ENCODE measurements at places on chromosomes 3 and 15. TPM values are rescaled to one million over a fixed set of nuclear protein-coding genes. Genes with fewer than 3 reads are reported as not detected.

The TM4SF18 gene
- total RNA-seq, result not detected

- no peak for DNase-seq
These were observed 28.1 kb upstream of the NEO1 start for GRCh38 chr15:73024168-73024567.

GRCh38 chr3:114081037-114081436, 24.5 kb downstream of the QTRT2 start:
- DNase-seq, result peak; percentile 21

GRCh38 chr15:68423359-68424296, 8.3 kb downstream of the ITGA11 start:
- no peak for DNase-seq

The SCN5A gene
- total RNA-seq, result 0.13 TPM

- DNase-seq, result no peak
These were observed 33.8 kb upstream of the KCNH8 start for GRCh38 chr3:19114461-19114860.

DNA sequence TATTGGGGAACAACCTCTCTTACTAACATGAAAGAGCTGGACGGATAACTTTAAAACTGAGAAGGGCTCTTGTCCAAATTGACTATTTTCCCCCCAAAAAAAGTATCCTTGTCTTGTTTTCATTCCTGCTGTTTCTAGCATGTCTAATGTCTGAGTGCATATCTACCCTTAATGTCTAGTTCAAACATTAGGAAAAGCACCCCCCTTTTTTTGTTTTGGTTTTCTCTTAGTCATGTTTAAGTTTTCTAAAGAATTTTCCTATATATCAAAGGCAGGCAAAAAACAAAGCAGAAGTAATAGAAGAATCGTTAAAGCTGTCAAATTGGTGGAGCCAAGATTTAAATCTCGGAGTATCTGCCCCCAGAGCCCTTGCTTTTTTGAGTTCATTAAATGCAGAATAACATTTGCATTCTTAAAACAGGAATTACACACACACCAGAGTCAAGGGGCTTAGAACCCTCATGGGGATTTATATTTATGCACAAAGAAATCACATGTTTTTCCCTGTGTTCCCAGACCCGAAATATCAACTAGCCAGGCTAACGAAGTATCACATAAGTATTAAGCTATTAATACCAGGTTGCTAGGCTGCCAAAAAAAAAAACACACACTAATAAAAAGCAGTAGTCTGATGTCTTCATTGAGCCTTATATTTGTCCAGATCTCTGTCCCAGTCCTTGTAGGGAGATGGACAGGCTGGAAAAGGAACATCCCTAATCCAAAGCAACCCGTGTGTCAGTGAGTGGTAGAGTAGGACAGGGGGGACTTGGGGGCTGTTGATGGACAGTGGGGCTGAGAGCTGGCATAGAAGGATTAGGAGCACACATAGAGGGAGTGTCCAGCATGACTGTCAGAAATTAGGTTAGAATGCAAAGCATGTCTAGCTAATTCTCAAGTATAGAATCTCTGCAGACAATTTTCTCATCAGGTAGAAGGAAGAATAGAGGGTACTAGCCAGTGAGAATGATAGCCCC, 103.6 kb upstream of the BFSP2 start:
- no peak for DNase-seq

- peak; percentile 18 for DNase-seq
These were observed 42.8 kb downstream of the NR2C2 start for GRCh38 chr3:14989943-14990779.

DNA sequence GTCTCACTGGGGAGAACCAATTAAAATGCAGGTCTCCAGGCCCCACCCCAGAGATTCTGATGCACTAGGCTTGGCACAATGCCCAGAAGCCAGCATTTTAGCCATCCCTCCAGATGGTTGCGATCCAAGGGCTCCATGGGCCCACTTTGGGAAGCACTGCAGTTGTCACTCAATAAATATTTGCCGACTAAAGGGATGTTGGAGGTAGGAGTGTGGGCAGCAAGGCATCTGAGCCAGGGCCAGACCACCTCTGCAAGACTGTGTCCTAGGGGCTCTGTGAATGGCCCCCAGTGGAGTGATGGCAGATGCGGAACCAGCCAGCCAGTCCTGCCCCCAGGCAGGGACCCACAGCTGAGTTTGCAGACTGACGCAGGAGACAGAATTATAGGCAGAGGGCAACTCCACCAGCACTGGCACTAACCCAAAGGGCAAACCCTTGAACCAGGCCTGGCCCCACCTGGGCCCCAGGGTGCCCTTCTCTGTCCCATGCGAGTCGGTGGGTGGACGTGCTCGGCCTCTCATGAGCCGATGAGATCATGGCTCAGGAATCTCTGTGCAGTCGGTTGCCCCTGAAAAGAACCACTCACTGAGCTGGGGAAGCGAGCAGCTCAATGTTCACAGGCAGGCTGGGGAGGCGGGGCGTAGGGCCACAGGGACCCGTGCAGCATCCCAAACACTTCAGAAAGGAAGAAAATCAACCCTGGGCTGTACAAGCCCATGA, 49.7 kb downstream of the SEMA5B start:
- peak; percentile 40 for DNase-seq

DNA sequence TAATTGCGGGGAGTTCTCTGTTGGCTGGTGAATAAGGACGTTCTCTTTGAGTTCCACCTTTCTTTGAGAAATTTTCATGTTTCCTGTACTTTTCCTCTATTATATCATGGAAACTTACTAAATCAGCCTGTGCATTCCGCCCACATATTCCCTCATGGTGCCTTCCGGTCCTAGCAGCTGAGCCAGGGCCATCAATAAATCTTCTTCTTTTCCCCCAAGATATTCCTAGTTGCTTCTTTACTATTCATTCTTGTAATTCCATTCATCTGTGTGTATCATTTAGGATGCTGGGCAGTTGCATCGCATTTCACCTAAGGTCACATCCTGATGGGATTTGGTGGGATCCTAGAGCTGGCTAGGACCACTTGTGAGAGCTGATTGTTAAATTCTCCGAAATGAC, 139.2 kb downstream of the RBMS3 start:
- peak; percentile 50 for DNase-seq

- no peak for DNase-seq
These were observed 503.4 kb upstream of the CBLB start for GRCh38 chr3:106371971-106372805.

The TICRR gene
- total RNA-seq, result 2.3 TPM

The CCR9 gene
- total RNA-seq, result not detected

- no peak for DNase-seq
These were observed 27.9 kb downstream of the CD276 start for GRCh38 chr15:73712107-73712506.

The KIF15 gene
- 3.9 TPM for total RNA-seq

DNA sequence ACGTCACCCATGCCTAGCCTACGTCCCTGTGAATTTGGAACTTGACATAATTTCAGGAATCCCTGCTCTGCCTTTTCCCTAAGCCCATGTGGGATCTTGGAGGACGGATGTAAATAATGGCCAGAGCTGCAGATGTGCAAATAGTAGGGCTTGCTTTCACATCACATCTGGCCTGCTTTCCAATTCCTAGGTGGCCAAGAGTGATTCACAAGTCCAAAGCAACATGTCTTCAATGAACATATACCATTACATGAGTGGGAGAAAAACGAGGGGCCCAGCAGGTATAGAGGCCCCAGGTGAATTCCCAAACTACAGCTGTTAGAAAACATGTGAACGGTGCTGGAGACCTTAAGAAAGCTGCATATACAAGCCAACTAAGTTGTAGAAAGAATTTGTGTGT, 214.6 kb downstream of the MAGI1 start:
- DNase-seq, result no peak
